ENCODE measurements at places on chromosomes 5 and 9. TPM values are rescaled to one million over a fixed set of nuclear protein-coding genes. Genes with fewer than 3 reads are reported as not detected.
A peak's percentile ranks its signal among the peaks of the same experiment; 100 is the strongest.

DNA sequence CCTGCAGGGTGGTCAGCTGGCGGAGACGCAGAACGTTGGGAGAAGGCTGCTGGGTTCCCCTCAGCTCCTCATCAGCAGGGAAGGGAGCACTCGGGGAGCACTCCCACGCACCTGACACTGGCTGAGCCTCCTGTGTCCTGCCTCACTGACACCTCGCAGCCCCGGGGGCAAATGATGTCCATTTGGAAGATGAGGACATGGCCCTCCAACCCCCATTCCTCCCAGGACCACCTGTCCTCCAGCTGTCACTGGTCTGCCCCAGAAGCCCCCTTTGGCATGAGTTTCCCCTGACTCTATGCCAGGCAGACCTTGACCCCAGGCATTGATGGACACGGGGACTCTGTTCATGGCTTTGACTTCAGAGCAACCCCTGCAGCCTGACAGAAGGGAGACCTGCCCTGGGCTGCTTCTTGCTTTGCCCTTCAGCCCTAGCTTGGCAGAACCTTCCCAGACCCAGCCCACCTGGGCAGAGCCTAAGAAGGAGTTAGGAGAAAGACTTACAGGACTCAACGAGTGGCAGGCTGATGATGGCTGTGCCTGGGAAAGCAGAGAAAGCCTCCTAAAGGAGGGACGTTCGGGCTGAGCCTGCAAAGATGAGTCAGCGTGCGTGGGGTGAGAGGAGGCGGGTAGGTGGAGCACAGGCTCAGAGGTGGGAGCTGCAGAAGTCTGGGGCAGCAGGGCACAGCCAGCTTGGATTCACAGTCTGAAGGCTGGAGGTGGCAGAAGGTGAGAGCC is 90.6 kb downstream of the LMX1B start:
- peaks cover 21% of the 10 kb centered on the region for H3K4me1 ChIP-seq
- H3K27ac ChIP-seq, result no peak overlapping the region
- H3K36me3 ChIP-seq, result no peaks in the 10 kb centered on the region
- no peak overlapping the region for H3K4me3 ChIP-seq
- DNase-seq, result no peak
- H3K27me3 ChIP-seq, result peaks cover 26% of the 10 kb centered on the region

DNA sequence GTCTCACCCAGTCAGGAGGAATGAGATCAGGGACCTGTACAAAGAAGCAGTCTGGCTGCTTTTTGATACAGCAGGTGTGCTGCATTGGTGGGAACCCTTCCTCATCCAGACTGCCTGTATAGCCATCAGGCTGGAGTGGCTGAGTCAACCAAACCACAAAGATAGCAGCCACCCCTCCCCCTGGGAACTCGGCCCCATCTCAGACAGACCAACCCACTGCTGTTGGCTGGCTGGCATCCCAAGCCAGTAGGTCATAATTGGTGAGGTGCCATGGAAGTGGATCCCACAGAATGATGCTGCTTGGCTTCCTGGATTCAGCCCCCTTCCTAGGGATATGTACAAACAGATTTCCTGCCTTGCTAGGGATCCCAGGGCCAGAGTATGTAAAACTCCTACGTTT is 60.9 kb downstream of the YTHDC2 start:
- no peak for DNase-seq
- no peak overlapping the region for H3K27ac ChIP-seq
- peaks cover 2% of the 10 kb centered on the region for H3K4me1 ChIP-seq
- H3K36me3 ChIP-seq, result peaks cover 78% of the 10 kb centered on the region
- H3K27me3 ChIP-seq, result no peaks in the 10 kb centered on the region

GRCh38 chr5:9197881-9198260 is 348.0 kb downstream of the SEMA5A start:
- H3K4me1 ChIP-seq, result no peaks in the 10 kb centered on the region
- H3K4me3 ChIP-seq, result no peak overlapping the region
- H3K27ac ChIP-seq, result no peak overlapping the region

DNA sequence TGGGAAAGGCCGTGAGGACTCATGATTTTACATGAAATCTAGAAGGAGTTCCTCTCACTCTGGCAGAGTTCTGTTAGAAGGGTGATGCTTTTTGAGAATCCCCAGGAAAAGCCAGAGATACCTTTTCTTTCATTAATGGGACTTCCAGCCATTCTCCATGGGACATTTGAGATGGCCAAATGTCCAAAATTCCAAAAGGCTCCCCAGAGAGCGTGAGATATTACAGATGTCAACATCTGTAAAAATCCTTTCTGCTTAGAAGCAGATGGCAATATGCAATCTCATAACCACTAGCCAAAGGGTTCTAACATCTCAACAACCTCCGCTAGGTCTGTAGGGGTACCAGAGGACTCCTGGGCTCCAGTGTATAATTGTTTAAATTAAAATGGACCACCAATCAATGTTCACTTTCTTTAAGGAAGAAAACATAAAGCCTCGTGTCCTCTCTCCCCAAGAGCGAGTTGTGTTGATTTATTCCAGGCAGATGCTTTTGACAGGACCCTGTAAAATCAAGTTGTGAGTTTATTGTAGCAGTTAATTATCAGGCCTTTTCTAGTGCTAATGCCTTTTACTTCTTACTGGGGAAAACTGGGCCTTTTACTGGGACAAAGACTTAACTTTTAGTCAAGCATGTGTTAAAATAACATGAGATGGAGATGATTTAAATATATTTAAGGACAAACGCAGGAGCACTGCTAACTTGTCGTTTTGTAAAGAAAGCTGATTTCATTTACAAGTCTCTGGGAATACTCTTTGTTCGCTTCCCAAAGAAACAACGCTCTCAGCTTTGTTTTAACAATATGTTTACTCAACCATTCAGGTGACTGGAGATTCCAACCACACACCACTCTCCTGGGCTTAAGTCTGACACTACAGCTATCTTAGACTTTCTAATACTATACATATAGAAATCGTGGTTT is 4.8 kb downstream of the GAS1 start:
- H3K4me1 ChIP-seq, result peaks cover 8% of the 10 kb centered on the region
- H3K27me3 ChIP-seq, result peaks cover 80% of the 10 kb centered on the region
- no peaks in the 10 kb centered on the region for H3K36me3 ChIP-seq
- H3K27ac ChIP-seq, result no peak overlapping the region
- no peak overlapping the region for H3K4me3 ChIP-seq

- H3K4me1 ChIP-seq, result no peaks in the 10 kb centered on the region
- H3K36me3 ChIP-seq, result peaks cover 42% of the 10 kb centered on the region
- DNase-seq, result no peak
- H3K27me3 ChIP-seq, result no peaks in the 10 kb centered on the region
- no peak overlapping the region for H3K4me3 ChIP-seq
Observed at GRCh38 chr9:5459289-5459829, 9.0 kb downstream of the CD274 start.

DNA sequence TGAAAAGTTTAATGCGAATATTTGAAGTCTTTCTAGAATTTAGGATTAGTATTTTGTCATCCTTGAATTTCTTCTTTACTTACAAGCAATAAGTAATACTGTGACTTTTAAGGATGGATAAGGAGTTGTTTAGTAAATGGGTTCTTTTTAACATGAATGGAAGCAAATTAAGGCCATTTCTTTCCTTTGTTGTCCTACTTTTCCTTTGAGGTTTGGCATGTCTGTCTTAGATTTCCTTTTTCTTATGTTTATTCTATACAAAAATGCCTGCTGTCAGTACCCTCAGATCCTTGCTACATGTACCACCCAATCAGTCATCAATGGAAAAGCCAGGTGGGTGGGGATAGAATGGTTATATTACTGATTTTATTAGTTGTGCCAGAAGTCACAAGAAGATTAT is 10.2 kb downstream of the STX17 start:
- no peak overlapping the region for H3K27ac ChIP-seq
- peaks cover 79% of the 10 kb centered on the region for H3K36me3 ChIP-seq
- no peaks in the 10 kb centered on the region for H3K27me3 ChIP-seq
- H3K4me3 ChIP-seq, result no peak overlapping the region
- no peak for DNase-seq
- peaks cover 47% of the 10 kb centered on the region for H3K4me1 ChIP-seq

DNA sequence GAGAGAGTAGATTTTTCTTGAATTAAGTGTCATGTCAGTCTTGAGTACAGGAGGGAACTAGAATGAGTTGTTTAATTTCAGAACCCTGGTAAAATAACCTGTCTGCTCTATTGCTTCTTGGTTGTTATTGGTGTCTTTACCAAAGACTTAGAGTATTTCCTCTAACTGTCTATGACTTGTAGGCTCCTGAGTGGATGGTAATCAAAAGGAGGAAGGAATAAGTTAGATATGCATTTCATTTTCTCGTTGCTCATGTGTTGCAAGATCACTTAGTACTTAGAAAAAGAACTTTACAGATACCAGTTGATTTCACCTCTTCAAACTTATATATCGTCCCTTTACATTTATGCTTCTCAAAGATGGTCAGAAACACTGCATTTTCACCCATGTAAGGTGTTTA is 31.1 kb downstream of the UHRF2 start:
- peaks cover 85% of the 10 kb centered on the region for H3K4me1 ChIP-seq
- H3K4me3 ChIP-seq, result no peak overlapping the region
- H3K27me3 ChIP-seq, result no peaks in the 10 kb centered on the region
- H3K36me3 ChIP-seq, result peaks cover 51% of the 10 kb centered on the region
- H3K27ac ChIP-seq, result no peak overlapping the region

DNA sequence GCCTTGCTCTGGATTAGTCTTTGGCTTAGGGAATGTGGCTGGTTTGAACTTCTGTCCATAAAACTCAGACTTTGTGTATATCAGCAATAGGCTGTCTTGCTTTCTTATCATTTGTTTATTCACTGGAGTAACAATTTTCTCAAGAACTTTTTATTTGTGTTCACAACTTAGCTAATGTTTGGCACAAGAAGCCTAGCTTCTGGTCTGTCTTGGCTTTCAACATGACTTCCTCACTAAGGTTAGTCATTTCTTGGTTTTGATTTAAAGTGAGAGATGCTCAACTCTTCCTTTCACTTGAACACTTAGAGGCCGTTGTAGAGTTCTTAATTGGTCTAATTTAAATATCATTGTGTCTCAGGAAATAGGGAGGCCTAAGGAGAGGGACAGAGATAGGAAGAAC is 4.9 kb downstream of the FBXO38 start:
- H3K4me1 ChIP-seq, result peaks cover 91% of the 10 kb centered on the region
- peak overlapping the region; percentile 24 for H3K4me3 ChIP-seq
- H3K27ac ChIP-seq, result peak overlapping the region; percentile 31

Gene OR1K1
- total RNA-seq, result not detected

Gene ABL1
- total RNA-seq, result 38.9 TPM

Gene PLAC8L1
- 1.8 TPM for total RNA-seq

Gene ZFP37
- 2.6 TPM for total RNA-seq

Gene BTNL8
- total RNA-seq, result not detected

Gene KLF9
- total RNA-seq, result 29.6 TPM
